ENCODE measurements at places on chromosomes 4 and X.

- no peak for DNase-seq
Observed at GRCh38 chr4:40688446-40689095, 58.9 kb upstream of the RBM47 start.

DNA sequence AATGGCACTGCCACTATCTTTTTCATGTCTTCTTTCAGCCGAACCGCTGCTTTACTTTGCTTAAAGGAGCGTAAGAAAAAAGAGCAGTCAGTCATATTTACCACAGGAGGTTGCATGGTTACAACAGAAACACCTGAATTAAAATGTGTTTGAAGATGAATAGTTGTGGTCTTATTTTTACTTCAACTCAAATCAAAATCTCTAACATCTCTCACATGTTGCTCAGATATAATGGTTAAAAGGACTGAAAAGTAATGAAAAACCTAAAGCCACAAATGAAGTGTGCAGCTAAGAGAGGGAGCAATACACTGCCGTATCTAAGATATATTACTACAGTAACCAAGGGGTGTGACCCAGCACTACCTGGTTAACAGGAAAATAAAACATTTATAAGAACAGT is 27.4 kb downstream of the FAM13A start:
- no peak for DNase-seq

- DNase-seq = no peak
Observed at GRCh38 chr4:104163820-104164219, 330.9 kb downstream of the CXXC4 start.

- DNase-seq = no peak
Observed at GRCh38 chr4:80446248-80446647, 110.7 kb downstream of the CFAP299 start.

DNA sequence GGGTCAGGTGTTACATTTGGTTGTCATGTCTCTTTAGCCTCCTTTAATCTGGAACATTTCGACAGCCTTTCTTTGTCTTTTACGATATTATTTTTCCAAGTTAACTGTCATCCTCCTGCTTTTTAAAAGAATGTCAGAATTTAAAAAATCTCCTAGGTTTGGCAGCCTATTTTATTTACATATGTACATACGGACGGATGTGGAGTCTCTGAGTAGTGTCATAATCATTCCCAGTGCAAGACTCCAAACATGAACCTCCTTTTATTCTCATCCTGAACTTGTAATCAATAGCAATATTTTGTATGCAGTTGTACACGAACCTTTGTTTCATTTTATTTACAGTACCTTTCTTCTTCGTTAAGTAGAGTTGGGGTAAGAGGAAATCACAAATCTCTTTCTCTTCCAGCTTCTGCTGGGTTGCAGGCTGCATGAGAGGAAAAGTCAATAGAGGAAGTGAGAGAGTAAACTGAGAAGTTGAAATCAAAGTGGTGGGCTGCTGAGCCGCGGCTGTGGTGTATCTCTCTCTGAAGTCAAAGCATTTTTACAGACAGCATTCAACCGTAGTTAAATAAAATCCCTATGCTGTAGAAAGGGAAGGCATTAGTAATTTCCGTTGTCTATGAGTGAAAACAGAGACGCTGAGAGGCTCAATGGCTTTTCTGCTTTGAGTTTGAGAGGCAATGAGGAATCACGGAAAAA is 53.9 kb upstream of the RPS6KA3 start:
- no peak for DNase-seq

GRCh38 chr4:13701937-13702446 is 74.5 kb upstream of the BOD1L1 start:
- DNase-seq = no peak

GRCh38 chr4:86019906-86020305 is 339.9 kb downstream of the MAPK10 start:
- no peak for DNase-seq

GRCh38 chr4:138392751-138393308 is 150.7 kb upstream of the SLC7A11 start:
- DNase-seq = no peak

GRCh38 chr4:105709081-105709450 is 482 bp downstream of the GSTCD start:
- peak; percentile 23 for DNase-seq

All from HuH-7 (cell line).